ENCODE measurements at places on chromosomes 2 and 18.

GRCh38 chr2:95385570-95385984 lies 16.9 kb upstream of the FAHD2A start:
- no peak for DNase-seq

- DNase-seq: no peak
Measured at GRCh38 chr2:170467568-170468422, 247.3 kb upstream of the SP5 start.

DNA sequence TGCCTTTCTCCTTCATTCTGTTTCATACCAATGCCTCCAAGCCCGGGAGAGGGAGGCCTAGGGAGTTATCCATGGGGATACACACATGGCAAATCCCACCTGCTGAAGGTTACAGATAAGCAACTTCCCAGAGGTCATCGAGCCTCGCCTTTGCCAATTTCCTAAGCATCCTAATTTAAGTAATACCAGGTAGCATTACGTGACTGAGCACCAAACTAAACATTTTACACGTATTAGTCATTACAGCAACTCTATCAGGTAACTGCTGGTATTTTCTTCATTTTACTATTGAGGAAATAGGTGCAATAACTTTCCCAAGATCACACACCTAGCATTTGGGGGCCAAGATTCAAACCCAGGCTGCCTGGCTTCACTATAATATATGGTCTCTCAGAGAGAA lies 30.1 kb upstream of the BZW1 start:
- no peak for DNase-seq

DNA sequence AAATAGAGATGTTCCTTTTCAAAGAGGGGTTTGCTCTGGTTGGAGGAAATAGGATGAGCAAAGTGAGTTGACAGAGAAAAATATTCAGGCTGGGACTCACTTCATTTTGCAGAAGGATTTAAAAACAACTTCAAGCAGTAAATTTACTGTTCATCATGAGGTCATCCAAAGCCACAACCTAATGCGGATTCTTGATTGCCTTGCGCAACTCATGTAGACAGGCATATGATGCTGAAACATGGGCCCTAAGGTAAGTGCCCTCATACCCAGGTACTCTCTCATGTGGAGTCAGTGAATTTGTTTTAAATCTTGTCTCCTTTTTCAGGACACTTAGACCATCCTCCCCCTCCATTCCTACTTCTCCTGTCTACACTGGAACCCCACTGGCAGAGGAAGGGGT lies 51.9 kb upstream of the LYPD1 start:
- DNase-seq: no peak

Data from stimulated activated CD8-positive, alpha-beta memory T cell treated with anti-CD3 and anti-CD28 coated beads, Interleukin-4, amount 100 ng/mL, for 48 hours (primary cell).